ENCODE measurements at places on chromosomes 3 and 15.

GRCh38 chr3:55097441-55097840, 169.6 kb upstream of the LRTM1 start:
- no peak for DNase-seq

GRCh38 chr15:55552451-55552850, 35.7 kb downstream of the PYGO1 start:
- DNase-seq: no peak

DNA sequence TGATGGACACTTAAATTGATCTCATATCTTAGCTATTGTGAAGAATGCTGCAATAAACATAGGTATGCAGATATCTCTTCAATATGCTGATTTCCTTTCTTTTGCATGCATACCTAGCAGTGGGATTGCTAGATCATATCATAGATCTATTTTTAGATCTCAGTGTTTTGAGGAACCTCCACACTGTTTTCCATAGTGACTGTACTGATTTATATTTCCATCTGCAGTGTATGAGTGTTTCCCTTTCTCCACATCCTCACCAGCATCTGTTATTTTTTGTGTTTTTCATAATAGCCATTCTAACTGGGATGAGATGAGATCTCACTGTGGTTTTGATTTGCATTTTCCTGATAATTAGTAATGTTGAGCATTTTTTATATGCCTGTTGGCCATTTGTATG, 17.1 kb upstream of the RASA2 start:
- no peak for DNase-seq

GRCh38 chr3:74771401-74771800, 156.9 kb upstream of the CNTN3 start:
- no peak for DNase-seq

DNA sequence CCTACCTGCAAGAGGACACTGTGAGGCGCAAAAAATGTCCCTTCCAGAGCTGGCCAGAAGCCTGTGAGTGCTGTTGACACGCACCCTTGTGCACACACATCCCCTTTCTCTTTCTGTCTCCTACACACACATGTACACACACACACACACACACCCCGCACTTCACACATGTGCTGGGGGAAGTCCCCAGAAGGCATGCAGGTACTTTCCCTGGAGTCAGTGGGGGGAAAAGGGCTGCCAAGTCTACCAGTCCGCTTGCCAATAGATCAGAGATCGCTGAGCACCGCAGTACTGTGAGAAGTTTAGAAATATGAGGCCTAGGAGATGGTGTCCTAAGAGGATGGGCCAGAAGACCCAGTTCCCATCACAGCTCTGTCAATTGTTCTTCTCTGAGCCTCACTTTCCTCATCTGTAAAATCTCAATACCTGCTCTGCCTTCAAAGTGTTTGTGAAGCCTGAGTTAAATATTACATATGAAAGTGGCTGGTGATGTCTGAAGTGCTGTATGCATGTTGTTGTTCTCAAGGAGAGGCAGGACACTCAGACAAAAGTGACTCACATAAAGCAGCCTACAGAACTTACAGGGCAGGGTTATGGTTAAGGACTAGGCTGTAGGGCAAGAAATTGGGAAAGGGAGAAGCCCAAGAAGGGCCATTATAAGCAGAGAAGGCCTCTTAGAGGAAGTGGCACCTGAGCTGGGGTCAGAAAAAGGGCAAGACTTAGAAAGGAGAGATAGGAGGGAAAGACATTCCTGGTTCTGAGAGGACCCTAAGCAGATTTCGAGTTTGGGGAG, 6.8 kb downstream of the IL17RE start:
- DNase-seq: no peak

DNA sequence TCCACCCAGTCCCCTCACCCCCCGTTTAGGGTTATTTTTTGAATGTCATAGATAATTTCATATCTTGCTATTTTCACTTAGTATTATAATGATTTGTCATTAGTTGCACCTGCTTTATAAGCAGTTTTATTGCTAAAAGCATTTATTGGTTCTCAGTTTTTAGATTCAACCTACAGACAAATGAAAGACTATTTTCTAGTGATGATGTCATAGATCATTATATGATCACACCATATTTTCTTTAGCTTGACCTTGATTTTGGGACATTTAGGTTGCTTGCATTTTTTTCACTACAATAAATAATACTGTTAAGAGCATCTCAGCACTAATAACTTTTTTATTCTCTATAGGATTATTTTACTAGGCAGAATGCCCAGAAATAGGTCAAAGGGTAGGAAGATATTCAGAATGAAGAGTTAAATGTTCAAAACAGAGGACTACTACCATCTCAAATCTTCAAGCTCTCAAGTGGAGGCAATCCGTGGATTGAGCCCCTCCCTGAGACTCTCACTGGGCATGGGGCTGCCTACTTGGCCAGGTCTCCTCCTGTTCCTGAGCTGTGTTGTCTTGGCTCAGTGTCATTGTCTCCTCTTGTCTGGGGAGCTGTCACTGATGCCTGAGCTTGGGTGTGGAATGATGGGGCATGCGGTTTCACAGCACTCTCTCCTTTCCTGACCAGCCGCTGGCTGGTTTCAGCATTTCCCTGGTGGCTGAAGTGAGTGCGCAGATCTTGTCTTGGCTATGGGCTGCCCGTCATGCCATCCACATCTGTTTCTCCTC, 28.4 kb downstream of the CHCHD6 start:
- no peak for DNase-seq

- no peak for DNase-seq
Measured at GRCh38 chr15:88431441-88431840, 35.7 kb downstream of the MRPL46 start.

DNA sequence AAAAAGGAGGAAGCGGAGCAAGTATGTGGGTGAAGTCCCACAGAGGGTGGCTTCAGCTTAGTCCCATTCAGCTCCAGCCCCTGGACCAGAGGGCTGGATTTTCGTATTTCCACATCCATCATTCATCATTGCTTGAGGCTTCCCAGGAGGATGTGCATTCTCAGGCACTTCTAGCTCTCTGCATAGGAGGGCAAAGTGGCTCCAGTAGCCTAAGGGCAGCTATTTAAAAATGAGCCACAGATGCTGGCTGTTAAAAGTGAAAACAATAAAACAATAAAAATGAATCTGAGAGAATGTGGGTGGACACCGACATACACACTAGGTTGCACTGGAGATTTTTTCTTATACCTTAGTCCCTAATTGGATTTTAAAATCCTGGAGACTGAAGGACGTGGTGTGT, 629.2 kb upstream of the ZNF385D start:
- DNase-seq: peak; percentile 8

DNA sequence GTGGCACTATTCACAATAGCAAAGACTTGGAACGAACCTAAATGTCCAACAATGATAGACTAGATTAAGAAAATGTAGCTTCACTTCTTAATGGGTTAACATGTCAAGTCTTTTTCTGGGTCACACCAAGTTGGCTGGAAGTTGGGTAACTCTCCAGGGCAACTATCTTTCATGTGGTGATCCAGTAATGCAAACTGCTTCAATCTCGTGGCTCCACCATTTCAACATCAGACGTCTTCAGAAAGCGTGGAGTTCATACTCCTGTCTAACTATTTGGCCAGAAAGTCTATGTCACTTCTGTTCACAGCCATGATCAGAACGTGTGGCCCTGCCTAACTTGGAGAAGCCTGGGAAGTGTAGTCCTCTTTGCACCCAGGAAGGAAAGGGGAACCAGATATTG, 32.2 kb downstream of the DUT start:
- DNase-seq: no peak

GRCh38 chr3:128421439-128421836, 45.3 kb downstream of the DNAJB8 start:
- no peak for DNase-seq

GRCh38 chr3:169966951-169967915, 626 bp downstream of the SEC62 start:
- DNase-seq: peak; percentile 42

GRCh38 chr3:32045091-32045915, 61.1 kb upstream of the GPD1L start:
- DNase-seq: no peak

- DNase-seq: no peak
Measured at GRCh38 chr3:124467980-124468902, 262.0 kb upstream of the UMPS start.
